ENCODE measurements at places on chromosomes 4 and X. TPM values are rescaled to one million over a fixed set of nuclear protein-coding genes. Genes with fewer than 3 reads are reported as not detected.

The HTRA3 gene
- total RNA-seq, result 45.5 TPM

The ARMCX2 gene
- total RNA-seq, result 86.1 TPM

The LDB2 gene
- 191 TPM for total RNA-seq

The SPATA4 gene
- not detected for total RNA-seq

The XPNPEP2 gene
- total RNA-seq, result 4.8 TPM

The SMIM10L2A gene
- total RNA-seq, result 0.17 TPM

The MXRA5 gene
- 11.3 TPM for total RNA-seq

The CCDC120 gene
- 0.63 TPM for total RNA-seq

The SLIT2 gene
- total RNA-seq, result 4.4 TPM

The TLR8 gene
- total RNA-seq, result not detected

The EMCN gene
- total RNA-seq, result not detected

The FANCB gene
- total RNA-seq, result 3.2 TPM

The PAGE3 gene
- not detected for total RNA-seq

The SUPT20HL2 gene
- total RNA-seq, result not detected

The MTMR8 gene
- 0.32 TPM for total RNA-seq

The CXCL6 gene
- total RNA-seq, result 14.3 TPM

The MAOA gene
- total RNA-seq, result 7.0 TPM

The USP38 gene
- total RNA-seq, result 9.5 TPM

The ZC4H2 gene
- 4.6 TPM for total RNA-seq

The ZIC3 gene
- not detected for total RNA-seq

The PNMA6F gene
- not detected for total RNA-seq

The CXCL8 gene
- 1.9 TPM for total RNA-seq

The DSPP gene
- total RNA-seq, result not detected
